Immature natural killer cell (primary cell): ENCODE measurements at places on chromosomes 6 and 20. TPM values are rescaled to one million over a fixed set of nuclear protein-coding genes. Genes with fewer than 3 reads are reported as not detected.

DNA sequence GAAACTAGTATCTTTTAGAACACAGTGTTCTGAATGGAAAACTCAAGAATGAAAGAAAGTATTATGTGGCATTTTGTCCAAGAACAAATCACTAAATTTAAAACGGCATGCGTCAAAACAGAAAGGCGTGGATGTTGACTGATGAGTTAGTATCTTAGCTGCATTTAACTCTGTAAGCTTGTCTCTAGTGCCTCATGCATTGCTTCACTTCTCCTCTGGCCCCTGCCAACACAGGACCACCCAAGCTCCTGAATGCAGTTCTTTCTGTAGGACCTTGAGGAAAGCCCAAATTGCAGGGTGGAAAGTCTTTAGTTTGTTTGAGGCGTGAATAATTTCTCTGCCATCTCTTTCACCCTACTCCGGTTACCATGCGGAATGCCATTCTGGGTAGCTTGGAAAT, 632.2 kb downstream of the COL12A1 start:
- DNase-seq = no peak

- no peak for DNase-seq
Measured at GRCh38 chr20:31962761-31963160, 5.2 kb upstream of the XKR7 start.

DNA sequence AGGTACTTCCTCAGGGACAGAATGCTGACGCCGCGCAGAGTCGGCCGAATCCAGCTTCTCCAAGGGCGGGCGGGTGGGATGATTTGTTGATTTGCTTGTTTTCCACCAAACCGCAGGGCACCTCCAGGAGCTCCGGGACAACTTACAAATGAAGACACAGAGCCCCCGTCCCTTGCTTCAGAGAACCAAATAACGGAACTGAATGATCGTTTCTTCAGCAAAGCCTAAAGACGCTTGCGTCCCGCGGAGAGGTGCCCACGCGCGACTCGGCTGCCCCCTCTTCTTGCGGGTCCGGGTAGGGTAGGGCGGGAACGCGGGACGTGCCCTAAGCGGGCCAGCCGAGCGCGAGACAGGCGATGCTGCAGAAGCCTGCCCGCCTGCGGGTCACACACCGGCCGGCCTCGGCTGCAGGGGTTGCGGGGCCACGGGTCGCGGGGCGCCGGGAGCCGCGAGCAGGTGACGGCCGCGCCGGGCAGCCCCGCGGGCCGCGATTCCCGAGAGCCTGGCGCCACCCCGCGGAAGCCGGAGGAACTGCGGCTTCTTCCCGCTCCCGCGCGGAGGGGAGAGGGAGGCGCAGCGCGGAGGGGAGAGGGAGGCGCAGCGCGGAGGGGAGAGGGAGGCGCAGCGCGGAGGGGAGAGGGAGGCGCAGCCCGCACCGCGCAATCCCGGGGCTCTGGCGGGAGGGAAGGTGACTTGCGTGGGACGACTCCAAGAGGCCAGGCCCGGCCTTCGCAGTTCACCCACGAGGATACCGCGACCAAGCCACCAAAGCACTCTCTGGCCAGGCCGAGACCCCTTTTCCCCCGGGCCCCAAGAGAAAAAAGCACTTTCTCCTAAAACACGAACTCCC, 7.7 kb upstream of the FOXF2 start:
- DNase-seq = peak; percentile 32

DNA sequence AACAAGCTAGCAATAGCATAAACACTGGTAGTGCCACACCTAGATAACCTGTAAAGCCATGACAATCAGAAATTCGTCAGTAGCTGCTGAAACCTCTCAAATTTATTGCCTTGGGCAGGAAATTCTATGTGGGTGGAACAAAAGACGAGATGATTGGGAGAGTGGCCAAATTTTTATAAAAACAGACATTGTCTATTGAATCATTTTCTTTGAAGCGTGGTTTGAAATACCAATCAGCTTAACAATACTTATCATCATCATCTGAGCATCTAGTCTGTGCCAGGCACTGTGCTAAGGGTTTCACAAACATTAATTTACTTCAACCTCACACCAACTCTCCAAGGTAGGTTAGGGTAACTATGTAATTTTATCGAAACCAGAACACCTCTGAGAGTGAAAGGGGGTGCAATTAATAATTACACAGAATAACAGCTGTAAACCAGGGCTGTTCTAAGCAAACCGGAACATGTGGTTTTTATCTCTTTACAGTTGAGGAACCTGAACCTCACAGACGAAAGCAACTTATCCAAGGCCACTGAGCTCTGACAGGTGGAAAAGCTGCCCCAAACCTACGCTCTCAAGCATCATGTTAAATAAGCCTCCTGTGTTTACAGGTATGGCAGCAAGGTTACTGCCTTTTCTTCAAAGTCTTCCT, 43.4 kb downstream of the NHSL1 start:
- no peak for DNase-seq

Gene FNDC11
- not detected for polyA plus RNA-seq

- DNase-seq = no peak
Measured at GRCh38 chr6:87909849-87910248, 137.8 kb upstream of the SPACA1 start.

DNA sequence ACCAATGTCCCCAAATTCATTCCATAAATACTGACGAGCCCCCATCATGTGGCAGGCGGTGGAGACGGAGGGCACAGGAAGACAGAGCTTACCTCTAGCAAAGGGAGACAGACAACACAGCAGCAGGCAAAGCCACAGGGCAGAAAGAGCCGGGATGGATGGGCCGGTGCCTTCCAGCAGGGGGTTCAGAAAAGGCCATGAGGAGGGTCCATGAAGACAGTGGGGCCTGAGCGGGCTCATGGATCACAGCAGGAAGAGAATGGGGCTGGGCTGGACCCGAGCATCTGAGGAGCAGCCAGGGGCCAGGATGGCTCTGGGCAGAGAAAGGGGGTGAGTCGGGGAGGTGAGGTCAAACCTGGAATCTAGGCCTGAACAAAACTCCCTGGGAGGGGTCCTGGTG, 42.0 kb downstream of the PREX1 start:
- DNase-seq = no peak

DNA sequence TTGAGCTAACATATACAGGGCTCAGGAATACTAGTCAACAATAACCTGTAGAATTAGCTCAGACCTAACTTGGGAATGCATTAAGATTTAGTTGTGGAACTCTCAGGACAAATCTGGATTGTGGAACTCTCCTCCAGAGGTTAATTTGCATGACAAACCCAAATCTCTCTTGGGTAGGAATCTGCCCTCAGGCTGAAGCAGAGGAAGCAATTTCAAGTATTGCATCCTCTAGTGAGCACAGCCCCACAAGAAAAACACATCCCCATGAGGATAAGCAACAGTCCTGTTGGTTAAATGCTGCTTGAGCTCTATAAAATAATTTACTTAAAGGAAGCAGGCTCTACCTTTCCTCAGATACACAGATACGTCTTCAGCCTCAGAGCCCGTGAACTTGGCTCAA, 170.9 kb upstream of the STXBP5 start:
- no peak for DNase-seq

DNA sequence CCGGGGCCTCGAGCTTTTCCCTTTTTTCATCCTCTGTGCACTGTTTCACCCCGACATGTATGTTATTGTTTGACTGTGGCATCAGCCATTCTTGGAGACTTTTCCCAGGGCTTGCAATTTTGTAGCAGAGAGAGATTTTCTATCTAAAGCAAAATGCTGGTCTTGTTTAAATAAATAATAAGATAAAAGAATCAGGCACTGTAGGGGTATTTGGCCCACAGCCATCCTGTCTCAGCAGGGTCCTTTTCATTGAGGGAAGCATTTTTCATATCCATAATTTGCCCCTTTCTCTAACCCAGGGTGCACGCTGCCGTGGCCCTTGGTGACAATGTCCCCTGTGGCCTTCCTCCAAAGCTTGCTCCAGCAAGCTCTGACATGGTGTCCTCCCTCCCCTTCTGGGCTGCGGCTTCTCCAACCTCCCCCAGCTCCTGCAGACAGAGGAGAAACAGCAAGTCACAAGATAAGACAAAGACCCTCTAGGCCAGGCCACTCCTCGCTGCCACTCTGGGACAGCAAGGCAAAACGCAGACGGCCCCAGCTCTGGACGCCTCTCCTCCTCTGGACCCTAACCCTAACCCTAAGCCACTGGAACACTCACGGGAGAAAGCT, 117.6 kb downstream of the MYLK4 start:
- DNase-seq = no peak

DNA sequence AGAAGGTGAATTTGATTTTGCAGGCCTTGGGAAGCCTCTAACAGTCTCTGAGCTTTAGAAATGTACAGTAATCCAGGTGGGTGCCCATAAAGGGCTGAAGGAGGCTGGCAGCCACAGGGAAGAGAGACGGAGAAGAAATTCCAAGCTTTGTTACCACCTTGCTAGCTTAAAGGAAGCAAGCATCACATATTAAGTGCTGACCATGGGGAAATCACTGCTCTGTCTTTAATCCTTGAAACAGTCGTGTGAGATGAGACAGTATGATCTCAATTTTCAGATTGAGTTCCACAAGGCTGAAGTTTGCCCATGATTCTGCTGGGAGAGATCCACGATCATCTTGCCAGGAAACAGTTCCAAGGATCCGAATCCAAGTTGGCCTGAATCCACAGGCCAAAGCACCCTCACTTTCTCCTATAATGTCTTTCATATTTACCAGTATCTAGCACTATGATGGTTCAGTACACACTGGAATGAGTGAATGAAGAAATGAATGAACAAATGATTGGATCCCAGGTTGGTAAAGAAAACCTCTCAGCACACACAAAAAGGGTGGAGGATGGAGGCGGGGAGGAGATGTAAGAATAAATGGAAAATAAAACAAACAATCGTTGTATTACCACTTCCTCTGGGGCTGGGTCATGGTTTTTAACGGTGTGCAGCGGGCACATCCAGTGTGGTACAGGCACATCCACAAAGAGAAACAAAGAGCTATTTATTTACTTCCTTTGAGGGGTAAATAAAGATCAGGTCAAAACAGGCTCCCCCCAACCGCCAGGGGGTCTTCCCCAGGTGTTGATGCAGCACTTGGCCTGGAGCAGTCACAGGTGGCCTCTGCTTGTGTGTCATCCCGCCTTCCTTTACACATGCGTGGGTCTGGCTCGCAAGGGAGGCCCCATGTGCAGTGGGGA, 28.2 kb upstream of the TAF8 start:
- peak; percentile 53 for DNase-seq

- no peak for DNase-seq
Measured at GRCh38 chr20:19428324-19428723, 215.9 kb downstream of the SLC24A3 start.

DNA sequence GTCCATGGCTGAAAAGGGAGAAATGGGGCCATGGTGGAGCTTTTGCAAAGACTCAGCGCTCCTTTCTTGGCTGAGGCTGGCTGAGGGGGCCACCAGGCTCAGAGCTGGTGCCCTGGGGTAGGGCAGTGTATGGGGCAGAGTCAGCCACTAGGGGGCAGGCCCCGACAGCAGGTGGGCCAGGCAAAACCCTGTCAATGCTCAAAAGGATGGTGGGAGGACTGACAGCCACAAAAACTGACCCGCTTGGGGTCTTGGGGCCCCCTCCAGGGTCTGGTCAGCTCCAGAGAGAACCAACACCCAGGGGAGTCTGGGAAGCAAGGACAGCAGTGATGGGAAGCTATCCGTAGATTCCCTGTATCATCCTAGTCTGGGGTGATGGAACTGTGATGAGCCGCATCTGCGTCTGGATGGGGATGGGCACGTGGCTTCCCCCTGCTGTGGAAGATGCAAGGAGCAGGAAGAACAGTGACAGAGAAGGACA, 306.9 kb downstream of the DHX35 start:
- DNase-seq = no peak

GRCh38 chr20:61112515-61112914, 139.5 kb upstream of the CDH4 start:
- DNase-seq = no peak

Gene SDCBP2
- polyA plus RNA-seq = 1.8 TPM

Gene SAMD5
- polyA plus RNA-seq = not detected

Gene MYLK4
- polyA plus RNA-seq = 0.09 TPM

- DNase-seq = no peak
Measured at GRCh38 chr20:3696745-3697587, 15.2 kb upstream of the ADAM33 start.

DNA sequence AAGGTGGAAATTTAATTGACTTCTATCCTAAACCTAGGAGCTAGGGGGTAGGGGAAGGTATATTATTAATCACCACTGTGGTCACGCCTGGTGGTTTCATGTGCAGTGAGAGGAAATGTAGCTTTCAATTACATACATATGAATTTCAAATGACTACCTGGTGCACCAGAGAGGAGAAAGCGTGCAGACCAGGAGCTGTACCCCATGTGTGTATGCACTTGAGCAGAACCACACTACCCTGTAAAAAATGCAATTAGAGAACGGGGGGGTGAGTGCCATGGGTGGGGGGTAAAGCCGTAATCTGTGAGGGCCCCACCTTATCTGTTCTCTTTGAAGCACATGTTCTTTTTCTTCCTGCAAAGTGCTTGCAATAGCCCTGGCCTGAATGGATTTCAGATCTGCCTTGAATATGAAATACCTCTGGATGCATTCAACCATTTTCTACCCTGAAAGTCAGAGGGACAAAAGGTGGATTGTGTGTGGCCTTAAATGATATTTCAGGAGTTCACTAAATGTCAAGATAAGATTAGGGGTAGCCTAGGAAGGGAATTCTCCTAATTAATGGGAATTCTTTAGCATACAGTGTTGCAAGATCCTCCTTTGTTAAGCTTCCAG, 30.9 kb upstream of the EDN3 start:
- DNase-seq = no peak

- no peak for DNase-seq
Measured at GRCh38 chr20:35771367-35771688, 487 bp upstream of the PHF20 start.

DNA sequence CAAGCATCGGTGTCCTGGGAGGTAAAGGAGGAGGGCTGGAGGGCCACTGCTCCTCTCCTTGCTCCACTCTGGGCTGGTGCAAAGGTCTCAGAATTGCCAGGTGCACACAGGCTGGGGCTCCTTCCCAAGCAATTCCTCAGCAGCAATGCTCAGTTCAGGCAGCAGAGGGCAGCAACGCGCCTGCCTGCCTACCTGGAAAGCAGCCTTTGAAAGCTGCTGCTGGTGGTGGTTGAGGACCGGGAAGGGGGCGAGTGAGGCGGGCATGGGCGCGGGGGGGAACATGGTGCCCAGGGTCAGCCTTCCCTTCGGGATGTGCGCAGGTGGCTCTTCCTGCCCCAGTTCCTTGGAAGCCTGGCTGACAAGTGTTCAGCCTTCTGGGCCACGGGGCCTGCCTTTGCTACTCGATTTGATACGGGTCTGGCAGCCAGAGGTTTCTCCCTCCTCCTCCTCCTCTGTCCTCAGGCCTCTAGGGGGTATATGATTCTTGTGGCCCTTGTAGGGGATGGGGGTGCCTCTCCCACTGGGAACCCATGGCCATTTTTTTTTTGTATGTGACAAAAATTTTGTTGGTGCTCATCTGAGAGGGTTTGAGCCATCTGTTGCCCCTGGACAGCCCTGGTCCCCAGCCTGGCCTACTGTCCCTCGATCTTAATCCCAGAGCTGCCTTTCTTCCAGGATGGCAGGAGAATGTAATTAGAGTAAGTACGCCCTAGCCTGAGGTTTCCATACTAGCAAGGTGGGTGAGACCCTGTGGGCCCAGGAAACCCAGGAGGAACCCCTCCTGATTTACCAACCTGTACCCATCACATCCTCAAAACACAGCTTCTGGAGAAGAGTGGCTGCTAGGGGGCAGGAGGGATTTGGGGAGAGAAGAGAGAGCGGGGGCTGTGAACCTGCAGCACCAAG, 20.1 kb downstream of the MRPS18A start:
- DNase-seq = peak; percentile 67
